Eye (tissue), 1 donor: ENCODE measurements at places on chromosomes 6 and 20.

GRCh38 chr6:163599136-163599535, 184.6 kb downstream of the QKI start:
- no peak for DNase-seq

DNA sequence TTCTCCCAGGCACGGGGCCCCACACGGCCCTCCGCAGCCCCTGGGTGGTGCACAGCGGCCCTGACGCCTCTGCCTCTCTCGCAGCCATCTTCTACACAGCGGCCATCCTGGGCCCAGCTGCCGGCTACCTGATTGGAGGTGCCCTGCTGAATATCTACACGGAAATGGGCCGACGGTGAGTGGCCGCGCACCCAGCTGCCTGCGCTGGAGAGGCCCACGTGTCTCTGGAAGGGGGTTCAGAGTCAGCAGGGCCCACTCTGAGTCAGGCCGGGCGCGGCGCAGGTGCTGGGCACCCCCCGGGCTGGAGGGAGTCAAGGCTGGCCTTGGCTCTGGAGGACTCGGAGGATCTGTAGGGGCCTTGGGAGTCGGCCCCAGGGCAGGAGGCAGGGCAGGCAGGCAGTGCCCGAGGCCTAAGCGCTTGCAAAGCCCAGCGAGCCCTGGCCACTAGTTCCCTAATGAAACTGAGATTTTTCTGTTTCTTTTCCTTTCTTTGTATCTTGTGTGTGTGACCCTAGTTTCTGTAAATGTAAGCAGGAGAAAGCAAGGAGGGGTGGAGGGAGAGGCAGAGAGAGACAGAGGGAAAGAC, 16.4 kb downstream of the SLCO4A1 start:
- DNase-seq, result no peak

DNA sequence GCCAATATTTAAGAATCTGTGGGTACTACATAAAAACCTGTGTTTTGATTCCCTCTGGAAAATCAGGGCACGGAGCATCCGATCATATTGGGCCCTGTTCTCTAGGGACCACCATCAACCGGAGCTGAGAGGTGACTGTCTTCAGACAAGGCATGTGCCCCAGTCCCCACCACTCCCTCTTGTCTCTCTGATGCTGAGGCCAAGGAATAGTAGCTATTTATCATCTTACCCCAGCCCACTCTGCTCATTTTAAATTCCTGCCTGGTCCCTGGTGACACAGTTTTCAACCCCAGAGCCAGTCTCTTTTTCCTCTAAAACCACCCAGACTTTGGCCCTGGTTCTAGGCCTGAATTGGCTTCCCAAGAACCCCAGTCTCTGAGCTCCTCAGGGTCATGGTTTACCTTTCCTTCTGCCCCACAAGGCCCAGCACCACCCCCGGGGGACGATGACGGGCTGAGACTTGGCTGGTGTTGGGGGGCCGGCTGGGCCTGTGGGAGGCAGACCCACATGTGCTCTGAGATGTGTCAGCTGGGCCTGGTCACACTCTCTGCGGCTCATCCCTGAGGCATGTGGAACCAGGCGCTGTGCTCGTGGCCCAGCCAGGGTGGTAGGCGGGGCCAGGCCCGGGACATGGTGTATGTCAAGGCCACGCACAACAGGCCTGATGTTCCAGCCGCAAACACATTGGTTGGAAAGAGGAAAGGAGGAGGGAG, 114.4 kb downstream of the CEBPB start:
- DNase-seq, result peak; percentile 13

DNA sequence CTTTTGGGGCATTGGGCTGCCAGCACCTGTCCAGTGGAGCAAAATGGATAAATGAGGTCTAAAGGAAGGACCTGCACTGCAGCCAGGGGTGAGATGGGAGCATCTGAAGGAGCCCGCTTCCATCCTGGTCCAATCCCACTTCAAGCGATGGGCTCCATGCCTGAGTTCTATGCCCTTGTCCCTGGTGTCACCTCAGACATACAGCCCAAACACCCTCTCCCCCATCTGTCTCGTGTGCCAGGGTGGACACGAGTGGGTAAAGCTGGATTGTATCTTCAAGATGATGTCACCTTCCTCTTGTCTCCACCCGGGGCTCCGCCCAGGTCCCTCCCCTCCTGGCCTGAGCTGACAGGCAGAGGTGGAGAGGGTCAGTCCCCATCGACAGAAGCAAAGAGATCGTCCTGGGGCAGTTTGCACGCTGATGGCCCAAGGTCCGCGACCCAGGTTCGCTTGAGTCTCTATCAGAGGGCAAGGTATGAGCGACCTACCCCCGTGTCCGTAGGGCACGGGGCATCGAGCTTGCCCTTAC, 544 bp downstream of the SMIM29 start:
- DNase-seq, result peak; percentile 68

DNA sequence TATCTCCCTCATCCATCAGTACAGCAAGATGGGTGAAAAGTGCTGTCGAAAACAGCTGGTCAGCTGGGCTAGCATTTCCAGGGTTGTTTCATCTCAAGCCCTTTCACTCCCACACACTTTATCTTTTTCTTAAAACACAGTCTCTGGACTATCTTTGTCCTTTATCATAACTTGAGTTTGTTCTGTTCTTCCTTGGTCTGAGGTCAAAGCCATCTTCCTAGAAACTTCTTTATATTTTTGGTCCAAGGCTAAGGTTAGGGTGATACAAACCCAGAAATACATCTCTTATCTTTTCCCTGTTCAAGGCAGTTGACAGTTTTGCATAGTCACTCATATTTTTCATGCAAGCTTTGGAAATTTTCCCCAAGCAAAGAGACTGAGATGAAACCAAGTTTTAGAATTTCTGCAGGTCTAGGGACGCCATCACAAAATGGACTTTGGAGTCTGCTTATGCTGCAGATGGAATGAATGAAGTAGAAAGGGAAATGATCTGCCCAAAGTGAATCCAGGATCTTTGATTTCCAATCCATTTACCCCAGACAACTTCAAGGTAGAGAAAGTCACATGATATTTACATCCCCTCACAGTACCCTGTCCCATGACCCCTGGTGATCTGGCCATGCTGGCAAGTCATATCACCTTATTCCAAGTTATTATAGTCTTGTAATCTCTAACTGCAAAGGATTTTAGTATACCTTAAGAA, 297.0 kb downstream of the ZNF217 start:
- no peak for DNase-seq

- no peak for DNase-seq
These were observed 1286.2 kb upstream of the EYS start for GRCh38 chr6:66993272-66993671.

DNA sequence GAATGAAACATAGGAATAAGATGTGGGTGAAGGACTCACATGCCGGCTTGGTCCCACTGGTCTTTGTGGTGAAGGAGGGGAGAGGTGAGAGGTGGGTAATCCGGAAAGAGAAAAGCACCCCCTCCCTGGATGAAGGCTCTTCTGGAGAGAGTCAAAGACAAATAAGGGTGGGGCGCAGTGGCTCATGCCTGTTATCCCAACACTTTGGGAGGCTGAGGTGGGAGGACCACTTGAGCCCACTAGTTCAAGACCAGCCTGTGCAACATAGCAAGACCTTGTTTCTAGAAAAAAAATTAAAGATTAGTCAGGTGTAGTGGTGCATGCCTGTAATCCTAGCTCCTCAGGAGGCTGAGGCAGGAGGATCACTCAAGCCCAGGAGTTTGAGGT, 3.1 kb downstream of the LTB start:
- DNase-seq, result no peak

DNA sequence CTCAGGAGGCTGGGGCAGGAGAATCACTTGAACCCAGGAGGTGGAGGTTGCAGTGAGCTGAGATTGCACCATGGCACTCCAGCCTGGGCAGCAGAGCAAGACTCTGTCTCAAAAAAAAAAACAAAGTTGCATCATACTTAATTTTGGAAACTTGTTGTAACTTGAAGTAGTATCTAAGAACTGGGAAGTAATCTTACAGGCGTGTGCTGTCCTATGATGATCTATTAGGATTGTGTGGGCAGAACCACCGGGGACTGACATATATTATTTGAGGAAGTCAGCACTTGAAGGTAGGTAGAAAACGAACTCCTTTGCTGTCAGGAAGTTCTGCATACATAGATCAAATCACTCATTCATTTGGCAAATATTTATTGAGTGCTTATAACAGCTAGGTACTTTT, 188.5 kb downstream of the ZNF217 start:
- DNase-seq, result no peak
